GM18507 (cell line): ENCODE measurements at places on chromosomes 12 and 14.

GRCh38 chr12:88188180-88188579 is 46.1 kb downstream of the TMTC3 start:
- DNase-seq: no peak

DNA sequence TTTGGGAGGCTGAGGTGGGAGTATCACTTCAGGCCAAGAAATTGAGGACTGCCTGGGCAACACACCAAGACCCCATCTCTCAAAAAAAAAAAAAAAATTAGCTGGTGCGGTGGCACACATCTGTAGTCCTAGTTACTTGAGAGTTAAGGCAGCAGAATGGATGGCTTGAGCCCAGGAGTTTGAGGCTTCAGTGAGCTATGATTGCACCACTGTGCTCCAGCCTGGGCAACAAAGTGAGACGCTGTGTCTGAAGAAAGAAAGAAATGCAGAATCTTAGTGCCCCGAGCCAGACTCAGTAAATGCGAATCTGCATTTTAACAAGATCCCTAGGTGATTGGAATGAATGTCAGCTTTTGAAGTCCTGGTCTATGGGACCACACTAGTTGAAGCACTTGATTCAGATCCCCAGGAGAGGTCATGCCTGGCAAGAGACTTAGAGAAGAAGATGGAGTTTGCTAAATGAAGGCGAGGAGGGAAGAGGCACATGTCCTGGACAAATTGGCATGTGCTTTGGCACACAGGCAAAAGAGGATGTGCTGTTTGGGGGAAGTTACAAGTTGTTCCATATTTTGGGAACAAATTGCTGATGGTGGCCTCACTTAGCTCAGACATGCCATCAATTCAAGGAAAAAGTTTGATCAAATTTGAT is 56.6 kb downstream of the DRAM1 start:
- DNase-seq: no peak

- no peak for DNase-seq
These were observed 73.0 kb downstream of the RMST start for GRCh38 chr12:97535582-97535981.

DNA sequence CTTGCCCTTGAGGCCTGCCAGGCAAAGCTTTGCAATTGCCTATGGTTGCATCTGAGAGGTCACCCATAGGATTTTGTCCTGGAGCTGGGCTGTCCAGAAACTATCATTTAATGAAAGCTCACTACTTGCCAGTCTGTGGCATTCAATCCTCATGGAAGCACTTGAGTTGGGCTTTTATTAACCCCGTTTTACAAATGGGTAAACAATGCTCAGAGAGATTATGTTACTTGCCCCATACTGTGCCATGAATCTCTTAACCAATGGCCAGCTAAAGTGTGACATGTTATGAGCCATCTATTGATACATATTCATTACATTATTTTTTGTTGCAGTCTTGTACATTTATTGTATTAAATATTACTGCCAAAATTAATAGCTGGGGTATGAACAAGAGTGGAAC is 35.9 kb downstream of the PDZRN4 start:
- DNase-seq: no peak

DNA sequence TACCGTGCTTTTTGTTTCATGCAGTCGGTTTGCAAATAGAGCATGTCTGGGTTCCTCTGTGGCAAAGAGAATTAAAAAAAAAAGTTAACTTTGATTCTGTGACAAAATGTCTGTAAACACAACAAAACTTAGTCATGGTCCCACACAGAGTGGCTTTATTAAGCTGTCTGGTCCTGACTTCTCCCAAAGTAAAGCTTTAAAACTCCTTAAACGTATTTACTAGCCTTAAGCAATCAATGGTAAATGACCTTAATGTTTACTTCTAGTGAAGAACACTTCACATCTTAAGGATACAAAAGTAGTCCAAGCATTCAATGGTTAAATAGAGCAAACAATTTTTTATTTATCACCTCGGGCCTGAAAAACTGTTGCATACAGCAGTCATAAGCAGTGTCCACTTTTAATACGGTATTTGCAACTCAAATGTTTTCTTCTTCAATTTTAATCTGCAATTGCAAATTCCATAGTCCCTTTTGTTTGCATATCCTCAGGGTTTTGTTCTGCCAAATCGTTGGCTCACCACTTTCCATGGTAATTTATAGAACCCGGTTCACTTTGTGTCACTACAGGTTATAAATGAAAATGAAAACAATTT is 453.0 kb upstream of the MIS18BP1 start:
- no peak for DNase-seq

- no peak for DNase-seq
These were observed 9.2 kb upstream of the FGF23 start for GRCh38 chr12:4388662-4389061.
